ENCODE measurements at places on chromosomes 2 and 18. TPM values are rescaled to one million over a fixed set of nuclear protein-coding genes. Genes with fewer than 3 reads are reported as not detected.

The RAB6C gene
- polyA plus RNA-seq, result 0.75 TPM

- DNase-seq, result no peak
These were observed 46.2 kb upstream of the PLA2R1 start for GRCh38 chr2:160108646-160109045.

GRCh38 chr2:105788670-105789290, 44.1 kb downstream of the NCK2 start:
- DNase-seq, result no peak

DNA sequence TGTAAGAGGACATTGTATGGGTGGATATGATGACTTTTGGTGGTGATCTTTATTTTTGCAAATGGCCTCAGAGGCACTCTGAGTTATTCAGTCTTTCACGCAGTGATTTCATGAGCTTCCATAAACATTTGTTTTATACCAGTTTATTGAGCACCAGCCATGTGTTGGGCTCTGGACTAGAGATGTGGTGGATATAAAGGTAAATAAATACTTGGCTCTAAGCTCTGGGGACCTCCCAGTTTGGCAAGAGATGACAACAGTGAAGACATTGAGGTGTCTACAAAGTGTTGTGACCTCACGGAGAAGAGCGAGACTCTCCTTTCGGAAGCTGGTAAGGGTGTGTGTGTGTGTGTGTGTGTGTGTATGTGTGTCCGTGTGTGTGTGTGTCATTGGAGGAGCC, 146.4 kb downstream of the TANC1 start:
- DNase-seq, result no peak

The RIT2 gene
- 0.13 TPM for polyA plus RNA-seq

The IL36B gene
- polyA plus RNA-seq, result not detected

GRCh38 chr2:206935991-206936842, 3.1 kb upstream of the CPO start:
- no peak for DNase-seq

DNA sequence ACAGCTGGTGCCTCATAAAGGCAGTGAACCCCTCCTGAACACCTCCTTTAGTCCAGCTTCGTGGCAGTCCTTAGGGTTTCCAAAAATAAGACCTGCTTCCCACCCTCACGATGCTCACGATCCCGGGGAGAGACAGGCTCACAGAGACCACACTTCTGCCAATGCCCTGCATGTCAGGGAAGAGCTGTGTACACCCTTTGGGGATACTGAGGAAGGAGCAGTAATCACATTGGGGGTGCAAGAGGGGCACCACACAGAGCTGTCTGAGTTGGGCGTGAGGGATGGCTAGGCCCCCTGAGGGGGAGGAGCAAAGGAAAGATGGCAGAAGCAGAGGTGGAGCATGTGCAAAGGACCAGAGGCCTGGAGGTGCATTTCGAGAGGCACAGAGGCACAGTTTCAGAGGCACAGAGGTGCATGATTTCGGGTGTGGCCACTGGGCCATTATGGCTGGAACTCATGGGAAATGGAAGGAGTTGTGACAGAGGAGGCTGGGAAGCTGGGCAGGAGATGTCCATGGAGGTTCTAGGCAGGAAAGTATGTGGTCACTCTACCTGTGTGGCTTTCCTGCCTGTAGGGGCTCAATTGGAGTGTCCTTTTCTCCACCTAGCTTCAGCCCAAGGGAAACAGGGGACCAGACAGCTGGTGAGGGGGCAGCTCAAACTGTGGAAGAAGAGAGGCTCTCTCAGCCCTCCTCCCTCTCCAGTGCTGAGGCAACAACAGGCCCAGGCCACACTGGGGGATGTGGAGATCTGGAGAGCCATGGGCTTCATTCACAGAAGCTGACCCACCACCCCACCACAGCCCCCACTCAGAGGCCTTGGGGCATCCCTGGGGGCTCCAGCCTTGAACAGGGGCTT, 115.9 kb downstream of the CAPN13 start:
- no peak for DNase-seq

DNA sequence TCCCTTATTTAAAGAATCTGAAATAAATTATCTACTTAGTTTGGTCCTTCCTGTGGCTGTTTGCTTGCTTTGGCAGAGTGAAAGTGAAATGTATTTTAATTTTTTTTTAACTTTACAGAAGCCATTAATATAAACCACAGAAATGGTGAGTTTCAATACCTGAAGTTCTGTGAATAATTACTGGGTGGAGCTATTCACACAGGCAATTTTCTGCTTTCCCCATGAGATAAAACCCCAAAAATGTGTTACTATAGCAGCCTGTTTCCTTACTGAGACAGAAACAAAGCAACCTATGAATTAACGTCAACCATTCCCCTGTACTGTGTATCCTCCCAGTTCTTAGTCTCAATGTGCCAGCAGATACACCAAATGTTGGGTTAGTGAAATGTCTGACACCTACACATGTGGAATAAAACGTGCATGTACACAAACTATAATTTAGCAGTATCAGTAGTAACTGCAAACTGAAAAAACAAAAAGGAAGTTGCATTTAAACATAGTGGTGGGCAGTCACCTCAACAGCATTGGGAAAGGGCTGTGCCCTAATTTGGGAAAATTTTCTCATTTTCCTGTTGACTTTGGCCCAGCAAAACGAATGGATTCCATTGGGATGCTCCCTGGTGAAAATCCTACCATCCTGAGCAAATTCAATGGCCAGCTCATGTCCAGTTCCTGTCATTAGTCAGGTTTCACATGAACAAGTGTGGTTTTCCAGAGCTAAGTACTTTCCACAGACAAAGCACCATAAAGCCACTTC, 73.1 kb upstream of the RMDN2 start:
- no peak for DNase-seq

DNA sequence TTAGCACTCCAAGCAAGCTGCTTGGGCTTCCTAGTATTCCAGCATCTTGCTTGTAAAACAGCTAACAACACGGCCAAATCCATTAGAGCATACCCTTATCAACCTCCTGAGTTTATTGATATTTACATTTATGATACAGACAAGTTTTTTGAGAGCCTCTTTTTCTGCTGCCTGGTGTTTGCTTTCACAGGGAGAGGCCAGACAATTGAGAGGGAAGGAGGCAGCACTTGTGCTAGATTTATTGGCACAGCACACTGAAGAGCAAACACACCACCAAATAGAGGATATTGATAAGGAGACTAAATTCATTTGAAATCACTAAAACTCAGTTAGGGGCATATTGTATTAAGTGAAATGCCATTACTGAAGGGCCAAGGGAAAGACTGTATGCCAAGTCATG, 1142.3 kb upstream of the FANCL start:
- no peak for DNase-seq

DNA sequence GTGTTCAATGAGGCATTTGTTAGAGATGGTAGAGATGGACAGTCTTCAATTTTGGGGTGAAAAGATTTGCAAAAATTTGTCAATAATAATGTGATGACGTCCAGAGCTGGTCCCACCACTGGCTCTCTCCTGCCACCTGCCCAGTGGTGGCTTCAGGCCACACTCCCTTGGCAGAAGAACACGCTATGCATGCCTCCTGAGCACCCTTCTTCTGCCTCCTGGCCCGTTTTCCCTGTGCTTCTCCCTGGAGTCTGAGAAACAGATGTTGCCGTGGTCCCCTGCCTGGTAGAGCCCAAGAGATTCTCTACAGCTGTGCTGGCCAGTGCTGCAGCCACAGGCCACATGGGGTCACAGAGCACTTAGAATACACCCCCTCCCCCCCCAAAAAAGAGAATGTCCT, 33.6 kb downstream of the INPP5D start:
- DNase-seq, result no peak

The WDCP gene
- polyA plus RNA-seq, result 15.9 TPM

DNA sequence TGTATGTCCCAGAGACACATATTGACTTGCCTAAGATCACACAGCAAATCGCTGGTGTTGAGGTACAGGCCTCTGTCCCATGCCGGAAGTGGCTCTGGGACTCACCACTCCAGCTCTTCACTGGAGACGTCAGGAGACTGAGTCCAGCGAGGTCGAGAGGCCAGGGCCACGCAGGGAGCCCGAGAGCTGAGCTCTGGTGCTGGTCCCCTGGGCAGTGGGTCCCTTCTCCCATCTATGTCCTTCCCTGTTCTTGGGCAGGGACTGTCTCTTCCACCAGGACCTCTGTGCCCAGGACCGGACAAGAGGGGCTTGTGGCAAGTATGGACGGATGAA, 62.4 kb upstream of the TWIST2 start:
- no peak for DNase-seq

- DNase-seq, result no peak
These were observed 353.9 kb downstream of the PID1 start for GRCh38 chr2:228917220-228917619.

- DNase-seq, result no peak
These were observed 43.5 kb downstream of the SCN1A start for GRCh38 chr2:166084301-166084700.

DNA sequence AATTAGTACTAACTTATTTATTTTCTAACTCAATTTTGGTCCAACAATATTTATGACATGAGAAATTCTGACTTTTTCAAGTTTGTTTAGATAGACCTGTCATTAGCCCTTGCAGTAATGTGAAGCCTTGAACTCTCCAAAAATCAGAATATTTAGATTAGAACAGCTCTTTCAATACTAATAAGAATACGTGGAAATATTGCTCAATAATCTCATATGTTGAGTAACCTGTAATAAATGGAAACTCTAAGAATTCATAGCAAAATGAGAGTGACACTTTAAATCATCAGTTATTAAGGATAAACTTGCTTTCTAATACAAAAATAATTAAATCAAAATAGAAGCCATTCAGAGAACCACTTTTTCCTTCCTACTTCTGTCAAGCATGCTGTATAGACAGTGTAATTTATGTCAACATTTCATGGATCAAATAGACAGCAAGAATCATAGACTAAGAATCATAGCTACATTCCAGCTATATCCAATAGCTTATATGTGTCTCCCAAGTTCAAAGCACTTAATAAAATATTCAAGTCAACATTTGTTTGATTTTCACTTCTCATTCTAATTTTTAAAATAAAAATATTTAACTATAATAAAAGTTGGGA, 710.3 kb upstream of the SOX11 start:
- no peak for DNase-seq

GRCh38 chr18:78156466-78156865, 823.2 kb upstream of the SALL3 start:
- no peak for DNase-seq

GRCh38 chr18:55981712-55982475, 393.9 kb upstream of the TCF4 start:
- DNase-seq, result no peak

GRCh38 chr2:119158563-119159347, at the start of gene C1QL2:
TSS of gene C1QL2 (minus strand) at chr2:119158751. CDS start at chr2:119158269, 482 bp downstream.
- DNase-seq, result no peak

- DNase-seq, result no peak
These were observed 37.3 kb downstream of the RHBDD1 start for GRCh38 chr2:226873051-226873620.

GRCh38 chr2:137966043-137966442, 1.8 kb downstream of the HNMT start:
- no peak for DNase-seq

DNA sequence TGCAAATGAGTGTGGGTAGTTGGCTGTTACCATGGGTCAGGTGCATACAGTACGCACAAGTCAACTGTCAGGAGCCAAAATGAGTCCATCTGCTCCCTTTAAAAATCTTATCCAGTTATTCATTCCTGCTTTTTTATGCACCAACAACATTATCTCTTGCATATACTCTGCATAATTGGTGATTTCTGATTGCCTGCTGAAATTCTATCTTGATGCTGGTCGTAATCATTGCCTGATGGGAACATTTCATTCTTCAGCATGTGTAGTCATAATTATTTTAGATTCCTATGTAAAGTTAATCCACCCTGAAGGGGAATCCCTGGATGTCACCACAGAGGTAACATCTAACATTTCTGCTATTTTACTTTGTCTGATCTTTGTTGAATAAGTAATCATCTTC, 102.2 kb upstream of the RND3 start:
- no peak for DNase-seq

GRCh38 chr2:144097440-144098225, 422.3 kb downstream of the ZEB2 start:
- no peak for DNase-seq

The PAPOLG gene
- 26.9 TPM for polyA plus RNA-seq

The TNFRSF11A gene
- polyA plus RNA-seq, result 2.8 TPM

DNA sequence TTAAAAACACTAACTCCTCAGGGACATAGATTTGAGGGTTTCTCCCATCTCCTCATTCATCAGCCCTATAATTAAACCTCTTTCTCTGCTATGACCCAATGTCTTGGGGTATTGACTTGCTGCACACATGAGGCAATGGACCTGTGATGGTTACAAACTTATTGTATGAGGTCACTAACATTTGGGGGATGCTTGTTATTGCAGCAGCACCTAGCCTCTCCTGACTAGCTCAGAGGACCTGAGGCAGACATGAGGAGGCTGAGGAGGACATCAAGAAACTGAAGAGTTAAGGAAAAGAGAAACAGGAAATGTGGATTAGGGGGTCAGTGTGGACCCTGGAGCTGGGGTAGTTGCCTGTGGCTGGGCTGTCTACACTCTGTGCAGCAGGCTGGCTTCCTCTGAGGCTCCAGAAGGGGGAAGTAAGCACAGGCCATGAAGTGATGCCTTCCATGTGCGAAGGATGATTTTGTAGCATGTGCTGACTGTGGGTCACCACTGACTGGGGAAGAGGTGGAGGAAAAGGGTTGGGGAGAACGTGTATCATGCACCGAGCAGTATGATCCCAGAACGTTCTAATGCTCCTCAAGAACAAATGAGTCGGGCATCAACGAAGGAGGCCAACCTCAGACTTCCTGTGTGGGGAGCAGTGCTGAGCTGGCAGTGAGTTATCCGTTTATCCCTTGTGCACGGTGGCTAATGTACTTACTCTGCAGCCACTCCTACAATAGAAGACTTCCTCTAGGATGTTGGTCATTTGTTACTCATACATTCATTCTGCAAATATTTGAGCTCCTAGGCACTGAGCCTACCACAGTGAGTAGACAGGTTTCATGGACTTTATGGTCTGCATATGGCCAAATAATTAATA, 42.1 kb upstream of the RFX8 start:
- DNase-seq, result no peak

- DNase-seq, result no peak
These were observed 41.8 kb downstream of the INPP4A start for GRCh38 chr2:98486374-98486981.

The TDRD15 gene
- polyA plus RNA-seq, result not detected

GRCh38 chr2:10257500-10258147, 45.1 kb upstream of the HPCAL1 start:
- DNase-seq, result no peak

DNA sequence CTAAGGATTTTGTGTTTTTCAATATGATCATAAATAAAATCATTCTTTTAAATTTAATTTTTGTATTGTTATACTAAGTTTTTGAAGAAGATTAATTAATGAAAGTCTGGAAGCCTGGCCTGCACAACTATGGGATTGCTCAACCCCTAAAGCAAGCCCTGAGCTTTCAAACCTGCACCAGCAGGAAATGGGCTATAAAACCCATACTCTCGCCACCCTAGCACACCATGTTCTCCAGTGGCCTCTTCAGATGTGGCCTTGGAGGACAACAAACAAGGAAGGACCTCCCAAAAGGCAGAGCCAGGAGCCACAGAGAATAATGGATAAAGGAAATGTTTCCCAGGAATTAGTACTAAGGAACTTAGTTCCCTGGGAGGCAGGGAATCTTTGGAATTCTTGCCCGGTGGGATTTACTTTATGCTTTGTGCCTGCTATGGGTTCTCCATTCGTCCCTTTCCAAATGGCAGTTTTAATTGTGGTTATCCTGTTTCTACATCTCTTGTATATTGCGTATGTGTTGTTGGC, 212.5 kb downstream of the ZFP36L2 start:
- no peak for DNase-seq

The MLPH gene
- polyA plus RNA-seq, result 3.6 TPM
